ENCODE measurements at places on chromosomes 5 and 9. TPM values are rescaled to one million over a fixed set of nuclear protein-coding genes. Genes with fewer than 3 reads are reported as not detected.

- DNase-seq, result no peak
Measured at GRCh38 chr9:129703667-129704355, 38.4 kb downstream of the PRRX2 start.

The SPINK5 gene
- total RNA-seq, result 26.0 TPM

The NR4A3 gene
- total RNA-seq, result 3.4 TPM

- no peak for DNase-seq
Measured at GRCh38 chr5:72154076-72154756, 46.9 kb downstream of the MAP1B start.

GRCh38 chr9:106590759-106591505 lies 272.0 kb upstream of the ZNF462 start:
- DNase-seq, result no peak

DNA sequence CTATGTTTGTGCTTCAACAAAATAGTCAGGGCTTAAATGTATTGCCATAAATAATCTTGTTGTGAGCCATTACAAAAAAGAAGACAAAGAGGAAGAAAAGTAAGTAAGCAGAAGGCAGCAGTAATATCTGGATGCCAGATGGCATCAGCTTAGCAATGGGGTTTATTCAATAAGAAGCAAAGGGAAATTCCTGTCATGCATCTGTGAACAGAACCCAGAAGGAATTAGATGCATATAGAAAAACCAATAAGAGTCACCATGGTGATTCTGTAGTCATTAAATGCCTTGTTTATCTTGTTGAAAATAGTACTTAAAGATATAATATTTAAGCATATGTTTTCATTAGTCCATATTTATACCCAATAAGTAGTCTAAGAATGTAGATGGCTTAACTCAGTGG lies 216.0 kb downstream of the ADAMTSL1 start:
- no peak for DNase-seq

The ADAMTS12 gene
- total RNA-seq, result 32.1 TPM

DNA sequence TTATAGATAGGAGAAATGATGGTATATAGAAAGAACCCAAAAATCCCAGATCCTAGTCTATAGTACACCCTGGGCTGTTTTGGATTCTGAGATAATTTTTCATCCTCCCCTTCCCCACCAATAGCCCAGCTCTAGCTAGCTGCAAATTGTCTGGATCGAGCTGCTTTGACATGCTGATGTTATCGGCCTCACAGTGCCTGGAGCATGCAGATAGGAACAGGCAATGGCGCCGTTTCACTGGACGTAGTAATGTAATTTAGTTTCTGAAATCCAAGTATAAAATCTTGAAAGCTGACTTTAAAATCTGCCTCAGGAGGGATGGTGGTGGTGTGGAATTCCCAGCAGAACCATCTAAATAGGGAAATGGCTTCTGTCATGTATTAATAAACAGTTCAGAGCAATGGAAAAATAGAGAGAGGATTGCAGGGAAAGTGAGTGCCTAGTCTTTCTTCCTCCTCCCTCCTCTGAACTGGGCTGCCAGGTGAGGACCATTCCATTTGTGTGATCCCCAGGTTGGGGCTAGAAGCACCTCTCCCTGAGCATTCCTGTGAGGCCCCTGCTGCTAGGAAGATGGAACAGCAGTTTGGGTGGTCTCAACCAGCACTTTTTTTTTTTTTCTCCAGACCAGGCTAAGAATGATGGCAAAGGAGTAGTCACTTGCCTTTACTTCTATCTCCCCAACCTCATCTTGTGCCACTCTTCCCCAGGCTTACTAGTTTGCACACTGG lies 31.9 kb downstream of the FAM219A start:
- no peak for DNase-seq

The VCAN gene
- total RNA-seq, result 106 TPM

GRCh38 chr5:160458806-160459800 lies 37.4 kb downstream of the PTTG1 start:
- DNase-seq, result no peak

The OTP gene
- total RNA-seq, result 0.31 TPM

DNA sequence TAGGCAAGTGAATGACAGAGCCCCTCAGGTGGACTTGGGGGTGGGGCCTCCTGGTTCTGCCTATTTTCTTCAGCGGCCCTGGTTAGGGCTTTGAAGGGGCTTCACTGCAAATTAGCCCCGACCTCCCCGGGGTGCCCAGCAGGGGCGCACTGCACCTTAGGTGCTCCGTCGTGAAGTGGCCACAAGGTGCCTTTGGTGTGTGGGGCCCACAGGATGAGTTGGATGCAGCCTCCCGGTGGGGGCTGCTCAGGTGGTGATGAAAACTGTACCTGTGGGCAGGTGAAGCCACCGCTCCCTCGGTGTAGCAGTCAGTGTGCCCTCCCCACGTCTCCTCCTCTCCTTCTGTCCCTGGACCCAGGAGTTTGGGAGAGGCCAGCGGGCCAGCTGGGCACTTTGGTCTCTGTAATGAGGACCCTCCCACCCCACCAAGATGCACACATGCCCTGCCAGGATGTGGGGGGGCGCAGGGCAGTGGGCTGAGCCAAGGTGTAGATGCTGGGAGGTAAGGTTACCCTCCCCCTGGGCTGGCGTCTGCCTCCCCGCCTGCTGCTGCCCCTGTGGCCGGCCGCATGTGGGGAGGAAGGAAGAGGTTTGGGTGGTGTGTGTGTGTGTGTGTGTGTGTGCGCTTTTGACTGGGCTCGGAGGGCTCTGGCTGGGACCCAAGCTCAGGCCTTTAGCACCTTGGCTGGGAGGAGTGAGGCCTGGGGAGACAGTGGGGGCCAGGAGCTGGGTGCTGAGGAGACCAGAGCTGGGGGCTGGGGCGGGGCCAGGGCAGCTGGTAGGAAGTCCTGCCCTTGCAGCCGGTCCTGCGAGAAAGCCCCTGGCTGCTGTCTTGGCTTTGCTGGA lies 55.6 kb downstream of the RXRA start:
- no peak for DNase-seq

The KIF4B gene
- total RNA-seq, result 0.14 TPM

- DNase-seq, result no peak
Measured at GRCh38 chr5:57817924-57818323, 335.3 kb upstream of the ACTBL2 start.

The PCDHB15 gene
- 3.3 TPM for total RNA-seq

The TMEFF1 gene
- total RNA-seq, result 9.5 TPM

- DNase-seq, result peak; percentile 71
Measured at GRCh38 chr5:138241688-138242571, 28.8 kb upstream of the CDC23 start.

- DNase-seq, result peak; percentile 58
Measured at GRCh38 chr9:88993871-88994460, 2.7 kb downstream of the S1PR3 start.

- no peak for DNase-seq
Measured at GRCh38 chr9:19162026-19162366, 34.7 kb upstream of the PLIN2 start.

The IL13 gene
- not detected for total RNA-seq

DNA sequence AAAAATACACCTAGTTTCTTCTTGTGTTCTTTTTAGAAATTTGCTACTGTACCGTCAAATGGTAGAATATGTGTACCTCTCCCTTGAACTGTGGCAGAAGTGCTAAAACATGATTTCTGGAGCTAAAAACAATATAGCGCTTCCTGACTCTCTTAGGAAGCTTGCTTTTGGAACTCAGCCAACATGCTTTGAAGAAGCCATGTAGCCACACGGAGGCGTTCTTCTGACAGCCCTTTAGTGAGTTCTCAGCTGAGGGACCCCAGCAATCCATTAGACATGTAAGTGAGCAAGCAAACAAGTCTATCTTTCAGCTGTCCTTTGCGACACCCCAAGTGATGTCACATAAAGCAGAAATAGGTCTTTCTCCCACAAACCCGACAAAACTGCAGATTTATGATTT lies 917.0 kb downstream of the CDH9 start:
- no peak for DNase-seq

The PPP1R26 gene
- total RNA-seq, result 24.2 TPM

GRCh38 chr9:134319306-134320125 lies 6.7 kb upstream of the RXRA start:
- DNase-seq, result no peak

- no peak for DNase-seq
Measured at GRCh38 chr9:135244271-135245221, 157.1 kb downstream of the OLFM1 start.

The RFESD gene
- total RNA-seq, result 1.6 TPM

The STC2 gene
- 25.7 TPM for total RNA-seq

- DNase-seq, result no peak
Measured at GRCh38 chr5:14396066-14396465, 185.5 kb upstream of the OTULINL start.

The USP20 gene
- total RNA-seq, result 37.8 TPM

- no peak for DNase-seq
Measured at GRCh38 chr9:133971981-133972941, 19.9 kb downstream of the VAV2 start.

DNA sequence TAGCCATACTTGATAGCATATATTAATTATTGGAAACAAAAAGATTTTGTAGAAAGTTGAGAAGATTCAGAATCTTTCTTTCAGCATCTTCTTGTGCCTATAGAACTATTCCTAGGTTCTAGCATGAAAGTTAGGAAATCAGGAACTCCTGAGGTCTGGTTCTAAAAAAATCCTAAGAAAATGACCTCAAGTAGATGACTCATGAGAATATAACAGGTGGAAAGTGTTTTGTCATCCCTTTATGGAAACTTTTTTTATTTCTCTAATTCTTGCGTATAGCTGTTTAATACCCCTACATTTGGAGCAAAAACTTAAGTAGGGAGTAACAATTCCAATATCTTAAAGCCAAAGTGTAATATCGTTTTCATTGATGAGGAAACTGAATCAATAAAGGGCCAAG lies 574.1 kb downstream of the NR2F1-AS1 start:
- DNase-seq, result no peak

- no peak for DNase-seq
Measured at GRCh38 chr9:124231095-124231737, 26.5 kb upstream of the NEK6 start.

The TSSK1B gene
- total RNA-seq, result 0.12 TPM

DNA sequence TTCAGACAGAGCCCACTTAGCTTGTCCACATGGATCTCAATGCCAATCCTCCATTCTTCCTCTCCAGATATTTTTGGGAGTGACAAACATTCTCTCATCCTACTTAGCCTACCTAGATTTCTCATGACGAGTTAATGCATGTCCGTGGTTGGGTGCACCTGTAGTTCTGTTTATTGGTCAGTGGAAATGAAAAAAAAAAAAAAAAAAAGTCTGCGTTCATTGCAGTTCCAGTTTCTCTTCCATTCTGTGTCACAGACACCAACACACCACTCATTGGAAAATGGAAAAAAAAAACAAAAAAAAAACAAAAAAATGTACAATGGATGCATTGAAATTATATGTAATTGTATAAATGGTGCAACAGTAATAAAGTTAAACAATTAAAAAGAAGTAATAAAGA lies 59.0 kb downstream of the BASP1 start:
- no peak for DNase-seq

DNA sequence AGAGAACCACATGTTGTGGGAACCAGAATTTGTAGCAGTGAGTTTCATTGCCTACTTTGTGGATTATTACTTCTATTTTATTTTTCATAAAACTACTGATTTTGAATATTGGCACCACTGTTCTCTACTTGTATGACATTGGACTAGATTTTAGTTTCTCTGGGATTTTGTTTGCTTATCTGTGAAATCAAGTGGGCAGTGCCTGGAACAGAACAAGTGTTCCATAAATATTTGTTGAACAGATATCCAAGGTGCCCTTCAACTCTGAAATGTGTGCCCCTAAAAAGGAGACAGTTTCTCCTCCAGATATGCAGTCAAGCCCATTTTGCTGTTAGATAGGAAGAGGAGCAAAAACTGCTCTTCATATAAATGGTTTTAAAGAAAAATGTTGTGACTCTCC lies 42.6 kb downstream of the ADAMTSL1 start:
- DNase-seq, result no peak

The SEC61B gene
- 133 TPM for total RNA-seq

- DNase-seq, result no peak
Measured at GRCh38 chr5:142016556-142016955, 3.7 kb upstream of the GNPDA1 start.

The IL5 gene
- not detected for total RNA-seq

The LECT2 gene
- not detected for total RNA-seq

- no peak for DNase-seq
Measured at GRCh38 chr9:12133416-12133815, 559.8 kb upstream of the TYRP1 start.

GRCh38 chr5:101843055-101843454 lies 453.0 kb downstream of the SLCO4C1 start:
- DNase-seq, result no peak

GRCh38 chr9:69297300-69297980 lies 27.6 kb upstream of the ENTREP1 start:
- no peak for DNase-seq

Measured in type B pancreatic cell (in vitro differentiated cells).